BJ (cell line): ENCODE measurements at places on chromosomes 3 and 15.

- DNase-seq = no peak
Observed at GRCh38 chr3:112871735-112872134, 25.1 kb upstream of the CD200R1L start.

DNA sequence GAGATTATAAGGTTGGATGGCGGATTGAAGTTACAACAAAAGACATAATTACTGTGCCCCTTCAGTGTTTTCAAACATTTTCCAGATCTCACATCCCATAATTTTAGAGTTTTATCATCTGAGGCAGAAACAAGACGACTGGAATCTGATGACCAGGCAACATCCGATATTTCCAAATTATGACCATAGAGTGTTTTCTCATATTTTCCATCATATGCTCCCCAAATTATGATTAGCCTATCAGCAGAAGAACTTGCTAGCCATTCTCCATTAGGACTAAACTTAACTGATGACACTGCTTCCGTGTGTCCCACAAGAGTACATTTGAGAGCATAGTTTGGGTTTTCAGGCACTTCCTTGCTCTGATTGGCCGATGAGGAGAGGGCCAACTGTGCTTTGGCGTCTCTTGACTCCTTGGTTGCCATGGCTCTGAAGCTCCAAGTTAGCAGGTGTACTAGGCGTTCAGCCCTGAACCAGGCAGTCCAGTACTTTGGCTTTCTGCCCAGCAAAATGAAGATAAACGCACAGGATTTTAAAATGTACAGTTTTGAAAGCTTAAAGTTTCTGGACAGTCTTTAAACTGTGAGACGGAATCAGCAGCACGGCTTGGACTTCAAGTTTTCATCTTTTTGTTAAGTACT lies 638 bp downstream of the WDR5B start:
- DNase-seq = no peak

- no peak for DNase-seq
Observed at GRCh38 chr3:150765949-150766720, 3.2 kb upstream of the SIAH2 start.

DNA sequence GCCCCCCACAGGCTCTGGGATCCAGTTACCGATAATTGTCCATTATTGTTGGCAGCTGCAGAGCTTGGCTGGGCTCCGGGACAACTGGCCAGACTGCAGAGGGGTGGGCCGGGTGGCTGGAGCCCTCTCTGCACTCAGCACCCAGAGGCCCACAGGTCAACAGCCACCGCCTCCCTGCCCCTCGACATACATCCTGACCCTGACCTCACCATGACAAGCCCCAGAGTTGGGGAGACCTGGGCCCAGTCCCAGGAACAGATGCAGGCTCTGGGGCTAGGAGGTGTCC lies 22.4 kb downstream of the PTH1R start:
- no peak for DNase-seq

- DNase-seq = no peak
Observed at GRCh38 chr15:33766389-33766788, 201.9 kb upstream of the CHRM5 start.

DNA sequence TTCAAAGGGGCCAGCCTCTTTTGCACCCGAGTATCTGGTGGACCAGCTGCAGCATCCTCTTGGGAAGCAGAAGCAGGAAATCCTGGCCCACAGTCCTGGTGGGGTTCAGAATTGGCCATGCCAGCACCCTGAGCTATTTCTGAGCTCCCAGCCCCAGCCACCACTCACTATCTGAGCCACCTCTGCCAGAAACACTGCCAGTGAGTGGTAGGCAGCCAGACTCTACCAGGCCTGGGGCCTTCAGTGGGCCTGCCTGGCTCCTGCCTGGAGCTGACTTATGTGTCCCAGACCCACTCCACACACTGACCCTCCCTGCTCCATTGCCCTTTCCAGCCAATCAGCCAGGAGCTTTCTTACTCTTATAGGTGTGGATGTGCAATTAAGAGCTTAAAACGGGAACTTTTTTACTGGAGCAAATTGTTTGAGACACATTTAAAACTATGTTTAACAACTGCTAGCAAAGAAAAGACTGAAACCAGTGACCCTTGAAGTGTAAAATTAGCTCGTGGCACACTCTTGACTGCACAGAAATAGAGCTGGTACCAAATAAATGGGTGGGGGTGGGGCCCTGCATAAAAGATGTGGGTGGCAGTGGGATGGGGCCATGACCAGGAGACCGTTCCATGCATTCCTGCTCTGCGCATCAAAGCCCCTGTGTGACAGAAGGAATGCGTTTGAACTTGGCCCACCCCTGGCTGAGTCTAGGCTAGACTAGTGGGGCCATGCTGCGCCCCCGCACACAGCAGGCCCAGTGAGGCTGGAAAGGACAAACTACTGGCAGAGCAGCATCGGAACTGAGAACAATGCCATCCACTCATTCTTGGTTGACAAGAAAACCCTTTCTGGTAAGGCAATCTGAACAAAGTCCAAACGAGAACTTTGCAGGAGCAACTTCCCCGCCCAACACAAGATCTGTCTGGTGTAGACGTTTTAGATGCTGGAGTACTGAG lies 48.0 kb downstream of the CTNNB1 start:
- no peak for DNase-seq

DNA sequence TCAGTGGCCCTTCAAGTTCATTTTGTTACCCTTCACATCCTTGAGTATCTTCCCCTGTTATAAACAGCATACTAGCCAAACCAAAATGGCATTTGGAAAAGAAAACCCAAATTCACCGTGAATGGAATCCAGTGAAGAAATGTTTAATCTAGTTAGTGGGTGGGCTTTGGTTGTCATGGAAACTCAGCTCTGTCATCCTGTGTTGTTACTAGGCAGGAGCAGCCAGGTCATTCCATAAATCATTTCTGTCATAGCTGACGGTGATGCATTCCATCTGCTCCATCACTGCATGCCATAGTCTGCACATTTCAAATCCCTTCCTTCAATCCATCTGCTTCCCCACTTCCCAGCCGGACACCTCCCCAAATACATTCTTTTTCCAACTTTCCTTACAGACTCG lies 140.4 kb upstream of the CGNL1 start:
- no peak for DNase-seq

- DNase-seq = no peak
Observed at GRCh38 chr3:115704661-115705338, 81.5 kb downstream of the GAP43 start.

GRCh38 chr3:42936157-42936981 lies 30.4 kb downstream of the ZNF662 start:
- no peak for DNase-seq

- DNase-seq = peak; percentile 13
Observed at GRCh38 chr15:41621200-41622193, 38.7 kb upstream of the MGA start.

- DNase-seq = no peak
Observed at GRCh38 chr15:74750751-74751150, 2.1 kb downstream of the CYP1A2 start.

- DNase-seq = no peak
Observed at GRCh38 chr3:61809879-61810278, 248.5 kb downstream of the PTPRG start.

GRCh38 chr3:153210660-153211059 lies 48.6 kb downstream of the RAP2B start:
- no peak for DNase-seq

DNA sequence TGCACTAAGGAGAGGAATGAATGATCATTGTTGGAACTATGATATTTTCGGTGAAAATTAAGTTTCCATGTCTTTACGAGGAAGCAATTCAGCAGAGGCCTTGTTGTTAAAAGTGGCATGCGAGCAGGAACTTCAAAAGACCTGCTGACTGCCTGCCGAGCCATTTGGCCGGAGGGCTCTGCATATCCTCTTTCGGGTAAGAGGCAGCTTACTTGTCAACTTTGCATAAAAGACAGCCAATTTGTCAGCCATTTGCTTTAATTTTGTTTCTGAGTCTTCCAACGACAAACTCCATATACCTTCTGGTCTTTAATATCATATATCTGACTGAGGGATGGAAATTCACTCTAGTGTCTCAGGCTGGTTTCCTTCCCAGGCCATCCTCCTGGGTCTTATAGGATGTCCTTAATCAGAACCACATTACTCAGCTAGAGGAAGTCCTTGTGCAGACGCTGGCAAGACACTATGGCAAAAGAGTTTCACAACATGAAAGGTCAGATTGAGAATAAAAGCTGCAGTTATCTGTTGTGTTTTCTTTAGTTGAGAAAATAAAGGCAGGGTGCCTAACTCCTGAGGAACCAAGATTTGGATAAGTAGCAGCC lies 128.7 kb upstream of the WNT5A start:
- no peak for DNase-seq

GRCh38 chr3:185693985-185694653 lies 108.0 kb downstream of the SENP2 start:
- DNase-seq = no peak

- DNase-seq = no peak
Observed at GRCh38 chr3:146491303-146491702, 21.9 kb upstream of the PLSCR2 start.

DNA sequence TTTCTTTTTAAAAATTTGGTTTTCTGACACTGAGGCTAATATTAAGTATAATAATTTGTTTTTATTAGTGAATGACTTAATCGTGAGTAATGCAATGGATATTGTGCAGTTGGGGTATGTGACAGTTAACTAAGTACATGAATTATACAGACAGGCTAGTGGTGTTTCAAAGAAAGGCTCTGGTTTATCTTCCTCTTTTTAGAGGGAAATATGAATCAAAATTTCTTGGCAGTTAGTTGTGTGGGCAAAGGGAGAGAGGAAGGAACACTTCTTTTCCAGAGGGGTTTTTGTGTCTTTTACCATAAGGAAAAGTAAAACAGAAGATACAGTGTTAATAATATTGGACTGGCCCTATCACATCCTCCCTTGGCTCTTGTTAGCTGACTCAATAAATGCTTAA lies 2.7 kb downstream of the ZNF654 start:
- DNase-seq = no peak

DNA sequence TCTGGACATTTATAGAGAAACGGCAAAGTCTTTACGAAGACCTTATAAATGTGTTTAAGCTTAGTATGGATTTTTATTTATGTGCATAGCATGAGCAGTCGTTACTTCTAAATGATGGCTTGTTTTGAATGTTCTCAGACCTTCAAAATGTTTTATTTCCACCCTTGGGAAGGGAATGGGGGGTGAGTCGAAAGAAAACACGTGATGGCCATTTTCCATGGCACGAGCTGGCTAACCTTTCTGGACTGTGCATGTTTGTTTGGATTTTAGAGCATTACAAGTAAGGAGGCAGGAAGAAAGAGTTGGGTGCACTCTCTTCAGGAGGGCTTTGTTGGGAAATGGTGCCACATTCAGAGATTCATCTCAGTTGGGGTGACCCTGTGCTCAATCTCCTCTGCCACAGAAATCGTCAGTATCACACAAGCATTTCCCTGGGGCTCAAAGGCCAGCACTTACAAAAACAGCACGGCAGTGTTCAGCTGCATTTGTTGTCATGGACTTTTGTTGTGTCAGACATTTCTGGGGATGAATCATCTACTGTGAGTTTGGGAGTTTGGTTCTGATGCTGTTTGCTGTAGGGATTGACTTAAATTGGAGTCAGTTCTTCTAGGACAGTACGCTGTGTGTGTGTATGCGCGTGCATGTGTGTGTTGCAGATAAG lies 52.3 kb upstream of the ADAMTS9 start:
- no peak for DNase-seq

DNA sequence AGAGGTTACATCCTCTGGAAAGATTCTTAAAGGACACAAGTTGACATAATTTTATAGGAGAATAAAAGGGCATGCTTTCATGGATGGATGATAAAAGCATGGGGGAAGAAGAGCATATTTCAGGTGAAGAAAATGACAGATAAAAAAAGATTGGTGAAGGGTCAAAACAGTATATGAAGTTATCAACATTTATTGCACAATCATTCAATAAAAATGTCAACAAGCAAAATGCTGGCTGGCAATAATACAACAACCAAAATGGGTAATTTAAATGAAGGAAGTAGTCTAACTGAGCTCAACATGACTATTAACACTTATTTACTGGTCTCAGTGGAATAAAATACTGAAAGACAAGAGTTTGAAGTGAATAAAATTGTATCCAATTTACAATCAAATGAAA lies 696.7 kb downstream of the SQOR start:
- no peak for DNase-seq

DNA sequence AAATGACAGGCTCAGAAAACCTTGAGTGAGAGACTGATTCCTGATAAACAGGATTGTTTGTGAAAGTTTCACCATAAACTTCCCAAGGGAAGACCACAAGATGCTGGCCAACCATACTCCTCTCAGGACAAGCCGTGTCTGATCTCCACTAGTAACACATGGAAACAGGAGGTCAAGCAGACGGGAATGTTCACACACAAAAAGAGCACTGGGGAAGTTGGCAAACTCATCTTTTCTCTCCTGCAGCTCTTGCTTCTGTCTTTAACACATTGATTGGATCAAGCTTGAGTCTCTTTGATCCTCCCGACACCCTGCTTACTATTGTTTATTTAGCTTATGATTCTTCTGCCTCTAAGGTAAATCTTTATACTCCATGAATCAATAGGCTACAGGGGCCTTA lies 713.5 kb downstream of the PDCD6IP start:
- DNase-seq = no peak

DNA sequence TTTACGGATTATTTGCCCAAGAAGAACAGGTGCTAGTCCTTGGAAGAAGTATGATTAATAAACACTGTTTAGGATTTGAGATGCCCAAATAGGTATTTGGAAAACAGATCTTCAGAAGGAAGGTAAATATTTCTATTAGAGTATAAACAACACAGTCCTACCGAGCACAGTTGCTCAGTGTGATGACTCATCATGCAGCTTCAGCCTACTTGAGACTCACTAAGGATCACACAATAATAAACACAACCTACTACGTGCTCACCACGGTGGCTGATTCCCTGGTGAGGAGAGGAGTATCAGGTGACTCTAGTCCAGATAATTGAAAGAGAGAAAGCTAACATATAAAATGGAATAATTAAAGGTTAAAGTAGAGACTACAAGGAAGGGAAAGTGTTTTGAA lies 72.0 kb downstream of the PDZRN3 start:
- DNase-seq = no peak

DNA sequence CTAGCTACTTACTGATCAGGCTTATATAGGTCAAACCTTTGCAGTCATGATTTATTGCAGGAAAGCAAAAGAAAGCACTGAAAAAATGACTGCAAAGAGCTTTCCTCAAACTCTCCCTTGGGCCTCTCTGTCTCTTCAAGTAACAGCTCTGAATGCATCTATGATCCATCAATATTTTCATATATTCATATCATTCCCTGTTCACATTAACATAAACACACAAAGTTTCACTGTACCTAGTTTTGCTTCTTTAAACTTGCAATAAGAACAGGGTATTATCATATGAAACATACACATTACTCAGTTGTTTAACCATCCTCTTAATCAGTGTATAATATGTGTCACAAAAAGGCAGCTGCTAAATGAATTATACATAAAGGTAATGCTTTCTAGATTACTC lies 107.9 kb upstream of the ARL6 start:
- DNase-seq = no peak
